WERI-Rb-1 (cell line): ENCODE measurements at places on chromosomes 16 and 17.

DNA sequence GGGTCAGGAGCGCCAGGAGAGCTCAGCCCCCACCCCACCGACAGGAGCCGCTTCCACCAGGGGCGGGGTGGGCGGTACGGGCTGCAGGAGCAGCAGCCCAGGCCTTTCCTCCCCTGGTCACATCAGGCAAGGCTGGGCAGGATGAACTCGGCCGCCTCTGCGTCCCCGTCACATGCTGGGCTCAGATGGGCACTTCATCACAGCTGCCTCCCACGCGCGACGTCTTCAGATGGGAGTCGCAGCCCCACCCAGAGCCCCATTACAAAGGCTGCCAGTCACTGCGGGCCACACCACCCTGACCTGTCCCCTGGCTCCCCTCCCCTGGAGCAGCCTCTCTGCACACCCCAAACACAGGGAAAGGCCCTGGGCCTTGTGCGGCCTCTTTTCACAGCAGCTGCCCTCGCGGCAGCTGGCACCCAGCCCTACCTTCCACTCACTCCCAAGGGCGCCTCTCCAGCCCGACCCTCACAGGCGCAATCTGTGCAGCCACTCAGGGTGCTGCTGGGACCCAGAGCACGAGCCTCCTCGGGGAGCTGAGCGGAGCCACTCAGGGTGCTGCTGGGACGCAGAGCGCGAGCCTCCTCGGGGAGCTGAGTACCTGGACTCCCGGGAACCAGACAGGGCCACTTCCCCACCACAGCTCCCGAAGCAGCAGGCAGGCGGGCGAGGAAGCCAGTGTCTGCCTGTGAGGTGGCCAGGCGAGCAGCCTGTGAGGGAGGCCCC is 4.7 kb downstream of the ZNF598 start:
- no peak for DNase-seq

GRCh38 chr17:9897372-9897968 is 7.6 kb downstream of the RCVRN start:
- DNase-seq = peak; percentile 93

- DNase-seq = no peak
Observed at GRCh38 chr16:73482310-73482709, 434.4 kb upstream of the ZFHX3 start.

DNA sequence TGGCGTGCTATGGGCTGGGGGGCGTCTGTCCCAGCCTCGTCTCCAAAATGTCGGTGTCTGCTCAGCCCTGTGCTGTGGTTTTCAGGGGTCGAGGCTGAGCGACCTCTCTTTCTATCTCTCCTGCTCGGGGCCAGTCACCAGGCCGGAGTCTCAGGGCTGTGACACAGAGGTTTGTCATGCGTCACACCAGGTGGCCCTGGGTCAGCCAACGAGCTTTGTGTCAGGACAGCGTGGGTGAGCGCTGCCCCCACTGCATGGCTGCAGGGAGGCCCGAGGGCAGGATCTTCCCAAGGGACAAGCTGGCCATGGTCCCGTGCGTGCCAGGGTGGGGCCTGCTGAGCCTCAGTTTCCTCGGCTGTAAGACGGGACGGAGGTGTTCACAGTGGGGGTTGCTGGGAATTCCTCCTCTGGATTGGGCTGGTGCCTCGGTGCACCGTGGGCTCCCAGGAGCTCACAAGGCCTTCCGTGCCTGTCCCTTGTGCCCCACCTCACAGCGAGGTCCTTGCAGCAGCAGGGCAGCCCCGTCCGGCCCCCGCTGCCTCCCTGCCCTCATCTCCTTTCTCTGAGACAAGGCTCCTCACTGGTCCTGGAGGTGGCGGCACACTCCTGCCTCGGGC is 50.5 kb downstream of the CBFA2T3 start:
- DNase-seq = no peak

GRCh38 chr17:81947189-81947588 is at the start of gene MYADML2:
TSS of gene MYADML2 (minus strand) at chr17:81947233. CDS start at chr17:81941741, 5,492 bp downstream.
- no peak for DNase-seq

GRCh38 chr16:56738221-56738620 is 8.3 kb downstream of the NUP93 start:
- no peak for DNase-seq

- no peak for DNase-seq
Observed at GRCh38 chr16:46922239-46922638, 38.1 kb downstream of the GPT2 start.

DNA sequence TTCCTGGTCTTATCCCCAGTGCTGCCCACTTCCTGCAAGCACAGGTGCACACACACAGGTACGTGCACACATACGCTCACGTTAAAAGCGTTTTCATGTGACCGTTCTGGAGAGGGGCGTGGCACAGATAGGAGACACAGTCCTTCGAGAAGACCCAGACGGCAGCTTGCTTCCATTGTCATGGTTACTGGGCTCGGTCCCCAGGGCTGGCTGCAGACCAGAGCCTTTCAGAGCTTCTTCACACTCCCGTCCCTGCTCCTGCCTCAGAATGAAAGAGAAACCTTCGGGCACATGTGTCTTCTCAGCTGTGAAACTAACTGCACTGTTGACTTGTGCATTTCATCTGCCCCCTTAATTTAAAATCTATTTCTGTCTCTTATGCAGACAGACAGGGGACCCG is 154.2 kb downstream of the PITPNC1 start:
- no peak for DNase-seq

GRCh38 chr16:54446639-54447038 is 160.1 kb upstream of the IRX3 start:
- DNase-seq = no peak

DNA sequence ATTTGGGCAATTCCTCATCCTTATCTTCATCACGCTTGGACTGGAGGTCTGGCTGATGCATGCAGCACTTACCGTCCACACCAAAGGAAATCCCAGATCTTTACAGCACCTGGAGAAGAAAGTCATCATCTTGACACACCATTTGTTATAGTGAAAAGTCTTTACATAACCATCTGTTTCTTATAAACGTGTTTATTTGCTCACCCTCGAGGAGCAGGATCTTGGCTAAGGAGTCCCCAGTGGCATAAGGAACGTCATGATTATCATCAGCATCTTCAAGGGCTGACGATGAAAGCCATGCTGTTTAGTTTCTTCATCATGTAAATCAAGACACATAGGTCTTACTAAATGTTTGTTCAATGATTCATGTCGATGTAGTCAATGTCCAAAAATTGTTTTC is 248.8 kb upstream of the ELAC2 start:
- DNase-seq = no peak

DNA sequence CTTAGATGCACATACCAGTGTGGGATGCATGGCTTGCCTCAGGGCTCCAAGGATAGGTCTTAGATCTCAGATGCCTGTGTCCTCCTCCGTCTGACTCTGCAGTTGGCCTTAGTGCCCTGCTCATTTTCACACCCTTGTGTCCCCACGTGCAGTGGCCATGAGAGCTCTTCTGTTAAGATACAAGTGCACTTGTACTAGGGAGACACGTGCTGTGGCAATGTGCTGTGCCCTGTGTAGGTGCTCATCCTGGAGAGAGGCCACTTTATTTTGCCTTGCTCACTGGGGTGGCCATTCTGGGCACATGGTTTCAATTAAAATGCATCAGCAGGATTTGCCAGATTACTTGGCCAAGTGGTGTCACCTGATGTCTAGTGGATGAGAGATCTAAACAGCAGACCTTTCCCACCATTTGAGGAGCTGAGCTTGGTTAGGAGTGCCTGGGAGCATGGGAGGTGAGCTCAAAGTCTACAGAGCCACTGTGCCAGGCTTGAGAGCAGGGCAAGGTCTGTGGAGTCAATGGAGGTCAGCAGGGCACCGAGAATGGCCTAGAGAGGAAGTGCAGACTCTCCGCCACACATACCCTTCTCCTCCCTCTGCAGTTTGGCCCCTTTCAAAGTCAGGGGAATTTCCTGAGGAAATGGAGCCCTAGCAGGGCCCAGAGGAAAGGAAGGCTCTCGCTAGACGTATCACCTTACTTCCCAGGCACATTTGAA is 25.2 kb upstream of the SMPD3 start:
- no peak for DNase-seq

DNA sequence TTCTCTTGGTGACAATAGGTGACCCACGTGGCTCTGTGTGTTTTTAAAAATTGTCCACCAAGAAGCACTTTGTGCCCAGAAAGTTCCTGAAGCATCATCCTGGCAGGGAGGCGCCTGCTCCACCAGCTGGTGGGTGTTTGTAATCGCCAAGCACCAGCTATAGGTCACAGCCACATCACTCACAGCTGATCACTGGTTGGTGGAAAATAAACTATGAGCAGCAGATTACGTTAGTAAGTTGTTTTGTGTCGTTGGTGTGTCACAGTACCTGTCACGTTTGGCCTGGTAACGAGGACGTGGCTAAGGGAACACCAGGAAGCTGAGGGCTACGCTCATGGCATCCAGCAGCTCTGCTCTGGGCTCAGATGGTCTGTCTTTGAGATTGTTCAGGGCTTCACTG is 10.1 kb downstream of the MRM3 start:
- DNase-seq = no peak

DNA sequence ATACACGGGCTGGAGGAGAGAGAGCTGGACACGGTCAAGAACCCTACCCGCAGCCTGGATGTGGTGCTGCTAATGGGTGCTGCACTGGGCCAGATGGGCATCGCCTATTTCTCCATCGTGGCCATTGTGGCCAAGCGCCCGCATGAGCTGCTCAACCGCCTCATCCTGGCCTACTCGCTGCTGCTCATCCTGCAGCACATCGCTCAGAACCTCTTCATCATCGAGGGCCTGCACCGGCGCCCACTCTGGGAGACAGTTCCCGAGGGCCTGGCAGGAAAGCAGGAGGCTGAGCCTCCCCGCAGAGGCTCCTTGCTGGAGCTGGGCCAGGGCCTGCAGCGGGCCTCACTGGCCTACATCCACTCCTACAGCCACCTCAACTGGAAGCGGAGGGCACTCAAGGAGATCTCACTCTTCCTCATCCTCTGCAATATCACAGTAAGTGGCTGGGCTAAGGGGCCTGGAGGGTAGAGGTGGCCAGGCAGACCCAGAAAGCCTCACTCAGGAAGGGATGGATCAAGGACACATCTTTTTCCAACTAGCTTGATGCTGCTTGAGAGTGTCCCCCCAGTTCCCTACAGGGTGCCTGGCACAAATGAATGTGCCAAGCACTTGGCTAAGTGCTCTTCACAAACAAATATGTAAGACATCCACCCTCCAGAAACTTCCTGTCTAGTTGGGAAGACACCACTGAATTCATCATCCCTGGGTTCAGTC is 11.5 kb downstream of the OTOP3 start:
- no peak for DNase-seq

DNA sequence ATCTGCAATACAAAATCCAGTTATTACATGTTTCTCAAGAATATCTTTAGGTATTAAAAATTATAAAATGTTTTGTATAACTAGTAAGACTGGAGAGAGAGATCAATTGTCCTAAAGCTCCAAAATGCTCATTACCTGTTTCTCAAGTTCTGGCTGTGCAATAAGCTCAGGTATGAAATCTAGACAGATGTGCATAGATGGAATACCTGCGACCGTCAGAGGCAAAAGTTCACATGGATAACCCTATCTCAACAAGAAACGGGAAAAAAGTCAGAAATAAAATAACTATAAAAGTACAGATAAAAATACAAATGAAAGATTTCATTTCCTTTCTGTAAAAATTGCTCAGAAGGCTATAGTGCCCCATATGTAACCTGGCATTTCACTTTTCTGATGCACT is 5.8 kb upstream of the BRIP1 start:
- no peak for DNase-seq

DNA sequence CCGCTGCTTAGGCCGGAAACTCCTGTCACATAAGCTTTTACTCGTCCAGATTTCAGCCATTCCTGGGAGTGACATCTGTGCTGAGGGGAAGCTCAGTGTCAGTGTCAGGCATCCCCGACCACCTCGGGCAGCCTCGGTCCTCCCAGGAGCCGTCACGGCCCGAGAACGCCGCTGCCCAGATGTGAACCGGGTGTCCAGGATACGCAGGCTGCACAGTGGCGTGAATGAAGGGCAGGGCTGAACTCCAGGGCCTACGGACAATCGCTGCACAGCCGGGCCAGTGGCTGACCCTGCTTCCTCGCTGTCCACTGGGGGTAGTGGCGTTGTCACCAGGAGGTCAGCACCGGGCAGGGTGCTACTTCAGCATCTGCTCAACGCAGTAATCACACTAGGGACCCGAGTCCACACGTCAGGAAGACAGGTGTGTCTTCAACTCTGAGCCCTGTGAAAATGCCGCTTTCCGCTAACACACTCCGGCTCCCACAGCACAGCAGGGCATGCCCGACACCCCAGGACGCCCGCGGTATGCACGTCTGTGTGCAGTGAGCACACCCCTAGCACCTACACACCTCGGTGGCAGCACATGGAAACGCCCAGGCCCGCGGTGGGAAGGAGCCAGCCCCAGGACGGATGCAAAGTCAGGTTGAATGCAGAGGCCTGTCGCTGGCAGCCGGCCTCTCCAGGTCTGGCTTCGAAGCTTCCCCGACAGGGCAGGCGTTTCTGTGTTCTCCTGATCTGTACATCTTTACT is 3.1 kb downstream of the LMF1 start:
- DNase-seq = no peak

DNA sequence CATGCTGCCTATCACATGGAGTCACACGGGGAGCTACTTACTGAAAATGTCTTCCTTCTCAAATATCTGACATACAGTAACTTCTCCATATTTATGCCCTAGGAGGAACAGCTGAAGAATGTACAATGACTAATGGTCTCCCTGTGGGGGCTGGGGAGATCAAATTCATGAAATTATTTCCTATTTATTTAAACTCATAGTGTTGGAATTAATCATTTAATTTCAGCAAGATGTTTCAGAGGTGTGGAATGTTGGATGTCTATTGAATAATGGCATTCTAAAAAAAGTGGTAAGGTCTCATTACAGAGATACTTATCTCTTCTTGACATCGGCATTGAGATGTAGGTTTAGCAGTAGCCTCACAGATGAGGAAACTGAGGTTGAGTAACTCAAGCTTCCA is 214.3 kb upstream of the CDH11 start:
- no peak for DNase-seq

GRCh38 chr17:75872434-75873351 is 5.7 kb downstream of the TRIM47 start:
- peak; percentile 72 for DNase-seq
